Lung (tissue), 17 donors: ENCODE measurements at places on chromosomes 4 and X.

GRCh38 chrX:150062292-150063137 lies 124.2 kb upstream of the EOLA2 start:
- no peak overlapping the region for H3K4me3 ChIP-seq
- peak; percentile 76 for DNase-seq
- H3K4me1 ChIP-seq: no peaks in the 10 kb centered on the region
- H3K27me3 ChIP-seq: no peaks in the 10 kb centered on the region
- H3K36me3 ChIP-seq: no peaks in the 10 kb centered on the region
- no peak overlapping the region for H3K27ac ChIP-seq

- no peaks in the 10 kb centered on the region for H3K36me3 ChIP-seq
- H3K27me3 ChIP-seq: no peaks in the 10 kb centered on the region
- no peaks in the 10 kb centered on the region for H3K4me1 ChIP-seq
- H3K27ac ChIP-seq: no peak overlapping the region
- no peak overlapping the region for H3K4me3 ChIP-seq
- no peak for DNase-seq
Observed at GRCh38 chrX:136616987-136617685, 30.8 kb upstream of the CD40LG start.

DNA sequence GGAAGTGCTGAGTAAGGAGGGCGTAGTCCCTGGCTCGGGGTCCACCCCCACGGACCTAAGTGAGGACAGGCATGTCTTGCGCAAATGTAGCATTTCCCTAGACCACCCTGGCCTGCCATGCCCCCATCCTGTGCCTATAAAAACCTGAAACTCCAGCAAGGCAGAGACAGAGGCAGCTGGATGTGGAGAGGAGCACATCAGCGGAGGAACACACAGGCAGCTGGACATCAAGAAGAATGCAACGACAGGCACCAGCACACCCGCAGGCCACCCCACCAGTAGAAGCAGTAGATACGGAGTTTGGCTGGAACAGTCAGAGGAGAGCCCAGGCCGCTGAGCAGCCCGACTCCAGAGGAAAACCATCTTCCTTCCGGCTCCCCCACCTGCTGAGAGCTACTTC lies 345.9 kb downstream of the FSTL5 start:
- DNase-seq: no peak
- no peak overlapping the region for H3K4me3 ChIP-seq
- H3K36me3 ChIP-seq: no peaks in the 10 kb centered on the region
- no peaks in the 10 kb centered on the region for H3K27me3 ChIP-seq
- H3K4me1 ChIP-seq: no peaks in the 10 kb centered on the region

DNA sequence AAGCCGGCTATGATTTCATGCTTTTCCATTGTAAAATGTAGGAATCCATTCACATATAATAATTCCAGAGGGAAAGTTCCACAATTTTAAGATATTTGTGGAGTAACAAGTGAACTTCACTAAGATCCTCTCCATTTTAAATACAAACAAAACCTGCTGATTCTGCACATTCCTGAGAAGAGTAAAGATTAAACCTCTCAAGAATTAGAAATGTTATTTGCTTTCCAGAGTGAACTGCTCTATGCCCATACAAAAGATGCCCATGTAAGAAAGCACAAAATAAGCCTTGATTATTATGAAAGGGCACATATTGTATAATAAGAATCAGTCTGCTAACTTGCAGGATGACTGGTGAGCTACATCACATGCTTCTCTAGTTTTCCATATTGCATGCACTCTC lies 241.5 kb downstream of the COX18 start:
- H3K27me3 ChIP-seq: no peaks in the 10 kb centered on the region
- DNase-seq: no peak
- no peak overlapping the region for H3K27ac ChIP-seq
- H3K36me3 ChIP-seq: no peaks in the 10 kb centered on the region
- peaks cover 7% of the 10 kb centered on the region for H3K4me1 ChIP-seq

GRCh38 chr4:54276641-54277430 lies 47.7 kb downstream of the PDGFRA start:
- H3K4me3 ChIP-seq: no peak overlapping the region
- peaks cover 74% of the 10 kb centered on the region for H3K36me3 ChIP-seq
- no peaks in the 10 kb centered on the region for H3K4me1 ChIP-seq
- no peaks in the 10 kb centered on the region for H3K27me3 ChIP-seq
- H3K27ac ChIP-seq: no peak overlapping the region

DNA sequence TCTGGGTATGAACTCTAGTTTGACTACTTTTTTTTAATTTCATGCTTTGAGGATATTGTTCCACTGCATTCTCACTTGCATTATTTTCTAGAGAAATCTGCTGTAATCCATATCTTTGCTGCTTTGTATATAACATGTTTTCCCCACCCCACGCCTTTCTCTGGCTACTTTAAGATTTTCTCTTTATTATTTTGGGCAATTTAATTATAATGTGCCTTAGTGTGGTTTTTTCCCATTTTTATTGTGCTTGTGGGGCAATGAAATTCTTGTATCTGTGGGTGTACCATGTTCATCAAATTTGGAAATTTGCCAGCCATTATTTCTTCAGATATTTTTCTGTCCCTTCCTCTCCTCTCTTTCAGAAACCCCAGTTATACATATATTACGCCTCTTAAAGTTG lies 15.1 kb upstream of the PPP2R2C start:
- H3K27ac ChIP-seq: no peak overlapping the region
- no peaks in the 10 kb centered on the region for H3K36me3 ChIP-seq

- no peaks in the 10 kb centered on the region for H3K27me3 ChIP-seq
- H3K4me1 ChIP-seq: no peaks in the 10 kb centered on the region
- H3K36me3 ChIP-seq: peaks cover 11% of the 10 kb centered on the region
- H3K27ac ChIP-seq: no peak overlapping the region
- H3K4me3 ChIP-seq: no peak overlapping the region
Observed at GRCh38 chr4:38896940-38897339, 29.3 kb downstream of the FAM114A1 start.

GRCh38 chrX:38055170-38055847 lies 49.0 kb downstream of the SYTL5 start:
- DNase-seq: peak; percentile 64
- H3K27me3 ChIP-seq: peaks cover 3% of the 10 kb centered on the region
- no peak overlapping the region for H3K27ac ChIP-seq
- no peaks in the 10 kb centered on the region for H3K36me3 ChIP-seq

- no peaks in the 10 kb centered on the region for H3K36me3 ChIP-seq
- no peak overlapping the region for H3K27ac ChIP-seq
- no peaks in the 10 kb centered on the region for H3K4me1 ChIP-seq
- DNase-seq: no peak
- no peaks in the 10 kb centered on the region for H3K27me3 ChIP-seq
- H3K4me3 ChIP-seq: no peak overlapping the region
Observed at GRCh38 chr4:20944961-20945360, 244.7 kb downstream of the PACRGL start.

- H3K36me3 ChIP-seq: no peaks in the 10 kb centered on the region
- H3K27ac ChIP-seq: no peak overlapping the region
- no peaks in the 10 kb centered on the region for H3K4me1 ChIP-seq
- no peaks in the 10 kb centered on the region for H3K27me3 ChIP-seq
- peak; percentile 91 for DNase-seq
Observed at GRCh38 chr4:147118528-147118927, 172.9 kb upstream of the TTC29 start.

DNA sequence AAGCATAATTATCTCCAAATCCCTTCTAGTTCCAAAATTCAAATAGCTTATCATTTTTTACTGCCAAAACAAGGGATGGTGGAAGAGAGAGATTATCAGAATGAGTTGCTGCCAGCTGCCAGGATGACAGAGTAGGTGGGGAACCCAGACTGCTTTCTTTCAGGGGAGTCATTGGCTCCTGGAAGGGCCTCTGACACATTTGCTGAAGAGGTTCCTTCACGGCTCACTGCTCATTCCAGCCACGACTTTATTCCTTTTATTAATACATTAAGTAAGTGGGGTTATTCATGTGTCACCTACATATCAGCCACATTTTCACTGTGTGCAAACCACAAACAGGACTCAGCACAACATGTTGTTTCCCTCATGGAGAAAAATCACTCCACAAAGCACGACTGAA lies 12.7 kb upstream of the SMIM43 start:
- no peaks in the 10 kb centered on the region for H3K36me3 ChIP-seq
- H3K27me3 ChIP-seq: no peaks in the 10 kb centered on the region

DNA sequence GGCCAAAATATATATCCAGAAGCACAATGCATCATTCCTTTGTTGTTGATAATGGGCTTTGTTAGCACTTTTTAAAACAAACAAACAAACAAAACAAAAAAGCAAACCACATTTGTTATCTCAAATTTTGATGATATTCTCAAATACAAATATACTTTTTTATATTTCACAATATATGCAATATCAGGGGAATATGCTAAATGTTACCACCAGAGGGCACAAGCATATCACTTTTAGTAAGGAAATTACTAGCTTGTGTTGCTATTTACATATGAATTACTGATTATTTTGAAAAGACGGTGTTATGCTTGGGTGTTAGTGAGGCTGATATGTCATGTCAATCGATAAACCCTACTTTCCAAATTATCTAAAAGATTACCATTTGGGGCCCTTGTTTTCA lies 29.1 kb downstream of the RIPPLY1 start:
- DNase-seq: no peak
- no peaks in the 10 kb centered on the region for H3K27me3 ChIP-seq
- no peak overlapping the region for H3K27ac ChIP-seq
- H3K4me1 ChIP-seq: no peaks in the 10 kb centered on the region
- no peaks in the 10 kb centered on the region for H3K36me3 ChIP-seq
- H3K4me3 ChIP-seq: no peak overlapping the region

DNA sequence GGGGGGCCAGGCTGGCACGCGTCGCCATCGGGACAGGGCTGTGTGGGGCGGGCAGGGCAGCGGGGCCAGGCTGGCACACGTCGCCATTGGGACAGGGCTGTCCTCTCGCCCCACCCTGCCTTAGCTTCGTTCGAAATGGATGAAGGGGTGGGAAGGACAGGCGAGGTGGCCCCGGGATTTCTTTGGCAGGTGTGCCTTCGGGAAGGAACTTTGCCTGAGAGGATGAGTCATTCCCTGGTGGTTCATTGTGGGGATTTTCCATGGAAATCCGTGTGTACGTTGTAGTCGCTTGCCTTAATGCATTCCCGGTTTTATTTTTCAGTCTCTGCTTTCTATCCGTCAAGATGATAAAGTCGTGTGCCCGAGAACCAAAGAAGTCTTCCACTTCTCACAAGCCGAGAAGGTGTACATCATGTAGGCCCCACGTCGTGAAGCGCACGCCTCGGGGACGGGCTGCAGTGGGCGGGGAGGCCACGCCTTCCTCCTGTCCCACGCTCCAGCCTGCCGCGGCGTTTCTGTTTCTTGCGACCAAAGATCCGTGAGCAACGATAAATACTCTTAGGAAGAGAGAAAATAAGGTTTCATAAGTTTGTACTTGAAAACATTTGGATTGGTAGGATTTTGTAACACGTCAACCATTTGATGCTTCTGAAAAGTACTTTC lies 8.1 kb upstream of the UVSSA start:
- H3K27ac ChIP-seq: no peak overlapping the region
- H3K36me3 ChIP-seq: peaks cover 62% of the 10 kb centered on the region
- H3K4me1 ChIP-seq: no peaks in the 10 kb centered on the region

DNA sequence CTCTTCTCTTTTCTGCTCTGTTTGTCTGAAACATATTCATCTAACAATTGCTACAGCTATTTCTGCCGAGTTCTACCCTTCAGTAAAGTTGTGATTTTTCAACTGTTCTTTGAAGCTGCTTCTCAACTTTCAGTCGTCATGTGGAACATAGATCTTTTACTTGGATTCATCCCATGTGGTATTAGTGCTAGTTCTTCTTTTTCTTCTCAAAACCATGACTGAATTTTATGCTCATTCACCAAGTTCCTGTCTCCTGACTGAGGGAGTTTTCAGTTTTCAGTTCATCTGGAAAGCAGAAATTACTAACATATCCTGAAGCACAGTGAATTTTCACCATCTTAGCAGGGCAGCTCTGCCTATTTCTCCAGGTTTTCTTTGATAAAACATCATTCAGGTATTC lies 12.1 kb downstream of the ACSL4 start:
- H3K27me3 ChIP-seq: peaks cover 9% of the 10 kb centered on the region
- no peak overlapping the region for H3K27ac ChIP-seq
- peaks cover 3% of the 10 kb centered on the region for H3K4me1 ChIP-seq
- no peak for DNase-seq
- H3K36me3 ChIP-seq: no peaks in the 10 kb centered on the region

DNA sequence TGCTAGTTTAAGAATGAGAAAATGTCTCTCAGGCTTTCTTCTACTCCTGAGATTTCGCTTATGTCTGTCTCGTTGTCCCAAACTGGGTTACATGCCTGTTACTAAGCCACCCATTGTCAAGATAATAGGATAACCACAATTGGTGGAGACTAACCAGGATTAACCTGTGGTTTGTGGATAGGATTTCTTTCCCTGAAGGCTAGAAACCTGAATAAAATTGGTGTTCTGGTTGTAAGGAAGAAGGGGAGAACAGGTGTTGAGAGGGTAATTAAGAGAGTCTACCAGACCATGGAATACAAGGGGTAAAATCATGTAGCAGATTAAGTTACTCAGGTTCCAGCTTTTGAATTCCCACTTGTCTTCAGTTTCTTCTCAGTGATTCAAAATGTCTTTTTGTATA lies 225.4 kb downstream of the CPE start:
- no peaks in the 10 kb centered on the region for H3K27me3 ChIP-seq
- no peaks in the 10 kb centered on the region for H3K4me1 ChIP-seq
- no peak overlapping the region for H3K27ac ChIP-seq
- no peak overlapping the region for H3K4me3 ChIP-seq
- DNase-seq: no peak
- H3K36me3 ChIP-seq: no peaks in the 10 kb centered on the region

- H3K27ac ChIP-seq: no peak overlapping the region
- no peaks in the 10 kb centered on the region for H3K4me1 ChIP-seq
- no peak for DNase-seq
- H3K4me3 ChIP-seq: no peak overlapping the region
- no peaks in the 10 kb centered on the region for H3K27me3 ChIP-seq
- no peaks in the 10 kb centered on the region for H3K36me3 ChIP-seq
Observed at GRCh38 chr4:85522277-85522676, 47.3 kb downstream of the ARHGAP24 start.

GRCh38 chr4:84319124-84319523 lies 180.0 kb downstream of the NKX6-1 start:
- H3K27me3 ChIP-seq: no peaks in the 10 kb centered on the region
- H3K27ac ChIP-seq: no peak overlapping the region
- peak; percentile 58 for DNase-seq
- no peaks in the 10 kb centered on the region for H3K4me1 ChIP-seq
- H3K4me3 ChIP-seq: no peak overlapping the region

DNA sequence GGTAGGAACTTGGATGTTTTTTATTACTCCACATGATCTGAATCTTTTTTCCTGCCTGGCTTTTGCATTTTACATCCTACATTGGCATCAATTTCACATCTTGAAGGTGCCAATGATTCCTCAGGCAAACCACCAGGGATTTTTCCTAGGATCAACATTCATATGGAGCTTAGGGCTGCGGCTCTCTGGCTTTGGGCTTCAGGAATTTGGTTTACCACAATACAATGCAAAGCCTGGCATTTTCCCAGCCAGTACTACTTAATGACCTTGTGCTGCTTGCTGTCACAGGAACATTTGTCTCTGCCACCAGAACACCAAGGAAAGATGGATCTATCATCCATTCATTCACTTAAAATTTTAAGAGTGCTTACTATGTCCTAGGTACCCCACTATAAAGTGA lies 180.7 kb downstream of the PDGFC start:
- no peak overlapping the region for H3K27ac ChIP-seq
- no peaks in the 10 kb centered on the region for H3K27me3 ChIP-seq
- H3K36me3 ChIP-seq: no peaks in the 10 kb centered on the region
